ENCODE measurements at places on chromosomes 16 and 17. TPM values are rescaled to one million over a fixed set of nuclear protein-coding genes. Genes with fewer than 3 reads are reported as not detected.

The HNF1B gene
- 31.4 TPM for total RNA-seq

The CTRL gene
- 1.5 TPM for total RNA-seq

The KIFC3 gene
- 215 TPM for total RNA-seq

The ABCA9 gene
- total RNA-seq = not detected

The STH gene
- total RNA-seq = not detected

The STX1B gene
- total RNA-seq = 1.8 TPM

The LPO gene
- not detected for total RNA-seq

The SERPINF2 gene
- 1.6 TPM for total RNA-seq

The PDXDC1 gene
- total RNA-seq = 72.8 TPM

The ADAD2 gene
- not detected for total RNA-seq

The DHRS7C gene
- not detected for total RNA-seq

The TXNDC17 gene
- 412 TPM for total RNA-seq

The SULT1A4 gene
- total RNA-seq = 33.6 TPM

The PHOSPHO1 gene
- total RNA-seq = 1.1 TPM

The SLC5A10 gene
- total RNA-seq = 0.18 TPM

The OMG gene
- total RNA-seq = not detected

The FADS6 gene
- total RNA-seq = not detected

The NPEPPS gene
- total RNA-seq = 72.6 TPM

The IGFBP4 gene
- 2,033 TPM for total RNA-seq

The MAF gene
- total RNA-seq = 0.72 TPM

The P2RX5 gene
- total RNA-seq = 23.6 TPM

The APOBR gene
- total RNA-seq = 0.05 TPM

The KRTAP2-3 gene
- total RNA-seq = 0.12 TPM

The RNF222 gene
- not detected for total RNA-seq

Data from A549 treated with DMSO at 1 μM for 4 hours (cell line).